Endothelial cell of coronary artery (primary cell): ENCODE measurements at places on chromosomes 12 and 14. TPM values are rescaled to one million over a fixed set of nuclear protein-coding genes. Genes with fewer than 3 reads are reported as not detected.

KRT81 gene
- 0.18 TPM in 1 of 2 replicates, not detected in the other for total RNA-seq

AKAP3 gene
- 0.47 and 0.90 TPM in 2 replicates for total RNA-seq

CBLN3 gene
- total RNA-seq, result 1.3 and 2.6 TPM in 2 replicates

RPGRIP1 gene
- total RNA-seq, result not detected in 2 replicates

RPS6KL1 gene
- 6.1 and 11.8 TPM in 2 replicates for total RNA-seq

P3H3 gene
- 57.4 and 81.5 TPM in 2 replicates for total RNA-seq

SELPLG gene
- total RNA-seq, result 0.27 and 0.38 TPM in 2 replicates

SYT10 gene
- not detected in 2 replicates for total RNA-seq

REP15 gene
- 1.5 and 1.7 TPM in 2 replicates for total RNA-seq

ADCY4 gene
- total RNA-seq, result 37.2 and 43.1 TPM in 2 replicates

NELL2 gene
- 0.18 TPM in 1 of 2 replicates, not detected in the other for total RNA-seq

AGAP2 gene
- under 0.01 and 0.09 TPM in 2 replicates for total RNA-seq

NRIP2 gene
- not detected in 2 replicates for total RNA-seq

PPP1R12A gene
- 94.7 and 120 TPM in 2 replicates for total RNA-seq

C3AR1 gene
- 0.09 and 0.28 TPM in 2 replicates for total RNA-seq

DYNLL1 gene
- total RNA-seq, result 314 and 337 TPM in 2 replicates

SSPN gene
- total RNA-seq, result 0.27 and 1.5 TPM in 2 replicates

KCNA1 gene
- not detected in 2 replicates for total RNA-seq

KRAS gene
- 12.8 and 17.4 TPM in 2 replicates for total RNA-seq

ASCL1 gene
- not detected in 2 replicates for total RNA-seq

SMOC1 gene
- total RNA-seq, result under 0.01 and 0.09 TPM in 2 replicates

FBLN5 gene
- 0.90 and 11.2 TPM in 2 replicates for total RNA-seq

MAPKAPK5 gene
- total RNA-seq, result 26.6 and 29.3 TPM in 2 replicates

ZBTB39 gene
- total RNA-seq, result 5.7 and 6.3 TPM in 2 replicates

CRACR2A gene
- total RNA-seq, result 7.7 and 7.8 TPM in 2 replicates

LUM gene
- total RNA-seq, result 0.18 and 1.2 TPM in 2 replicates

AEBP2 gene
- total RNA-seq, result 15.2 and 21.2 TPM in 2 replicates

TAS2R7 gene
- total RNA-seq, result 0.09 TPM in 1 of 2 replicates, not detected in the other

GRIN2B gene
- total RNA-seq, result not detected in 2 replicates

LRRC10 gene
- total RNA-seq, result not detected in 2 replicates

SAMD4A gene
- total RNA-seq, result 21.3 and 45.9 TPM in 2 replicates

TMEM52B gene
- total RNA-seq, result not detected in 2 replicates

LHX5 gene
- not detected in 2 replicates for total RNA-seq

KHNYN gene
- total RNA-seq, result 46.2 and 73.3 TPM in 2 replicates

TMEM179 gene
- total RNA-seq, result under 0.01 TPM in 1 of 2 replicates, not detected in the other

ZC3H10 gene
- total RNA-seq, result 5.1 and 6.2 TPM in 2 replicates

RFX4 gene
- not detected in 2 replicates for total RNA-seq

RDH12 gene
- not detected in 2 replicates for total RNA-seq

POTEM gene
- total RNA-seq, result not detected in 2 replicates

GPR84 gene
- total RNA-seq, result under 0.01 TPM in 1 of 2 replicates, not detected in the other

ESPL1 gene
- total RNA-seq, result 3.6 and 5.9 TPM in 2 replicates

KERA gene
- not detected in 2 replicates for total RNA-seq

IQSEC3 gene
- not detected in 2 replicates for total RNA-seq

MYH6 gene
- total RNA-seq, result not detected in 2 replicates

MDGA2 gene
- total RNA-seq, result not detected in 2 replicates

LYZ gene
- not detected in 2 replicates for total RNA-seq

SLC2A3 gene
- total RNA-seq, result 26.7 and 54.7 TPM in 2 replicates

CACNA1C gene
- total RNA-seq, result 0.09 TPM in 1 of 2 replicates, not detected in the other

RIPK3 gene
- 2.9 and 3.5 TPM in 2 replicates for total RNA-seq

TAS2R8 gene
- 0.09 TPM in 1 of 2 replicates, not detected in the other for total RNA-seq

BIN2 gene
- total RNA-seq, result not detected in 2 replicates
